ENCODE measurements at places on chromosomes 5 and 9.

DNA sequence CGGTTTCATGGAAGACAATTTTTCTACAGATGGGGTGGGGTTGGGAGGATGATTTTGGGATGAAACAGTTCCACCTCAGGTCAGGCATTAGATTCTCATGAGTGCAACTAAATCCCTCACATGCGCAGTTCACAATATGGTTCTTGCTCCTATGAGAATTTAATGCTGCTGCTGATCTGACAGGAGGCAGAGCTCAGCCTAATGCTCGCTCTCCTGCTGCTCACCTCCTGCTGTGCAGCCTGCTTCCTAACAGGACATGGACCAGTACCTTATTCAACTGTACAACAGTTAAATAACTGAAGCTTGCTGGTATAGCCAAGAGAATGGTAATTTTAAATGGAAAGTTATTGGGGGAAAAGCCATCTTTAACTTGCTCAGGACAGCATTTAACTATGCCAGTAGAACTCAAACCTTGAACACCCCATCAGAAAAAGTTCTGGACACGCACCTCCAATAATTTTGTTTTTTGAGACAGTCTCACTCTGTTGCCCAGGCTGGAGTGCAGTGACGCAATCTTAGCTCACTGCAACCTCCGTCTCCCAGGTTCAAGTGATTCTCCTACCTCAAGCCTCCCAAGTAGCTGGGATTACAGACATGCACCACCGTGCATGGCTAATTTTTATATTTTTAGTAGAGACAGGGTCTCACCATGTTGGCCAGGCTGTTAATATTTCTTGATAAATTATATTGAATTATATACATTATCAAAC lies 27.7 kb downstream of the HMGCR start:
- DNase-seq = no peak

DNA sequence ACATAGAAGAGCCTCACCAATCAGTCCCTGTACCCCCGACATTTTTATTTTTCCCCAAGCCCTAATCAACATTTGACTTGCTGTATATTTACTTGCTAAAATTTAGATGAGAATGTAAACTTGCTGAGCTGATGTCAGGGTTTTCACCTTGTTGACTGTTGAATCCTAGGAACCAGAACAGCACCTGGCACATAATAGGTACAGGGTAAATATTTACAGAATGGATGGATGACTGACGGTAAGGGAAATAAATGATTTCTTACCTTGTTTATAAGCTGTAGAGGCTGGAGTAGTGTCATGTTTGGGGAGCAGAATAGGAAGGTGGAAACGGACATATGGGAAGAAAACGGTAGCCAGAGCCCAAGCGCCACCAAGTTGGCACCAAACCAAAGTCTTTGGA lies 107.0 kb upstream of the NUDT12 start:
- DNase-seq = no peak

- no peak for DNase-seq
These were observed 62.0 kb downstream of the DROSHA start for GRCh38 chr5:31469886-31470285.

DNA sequence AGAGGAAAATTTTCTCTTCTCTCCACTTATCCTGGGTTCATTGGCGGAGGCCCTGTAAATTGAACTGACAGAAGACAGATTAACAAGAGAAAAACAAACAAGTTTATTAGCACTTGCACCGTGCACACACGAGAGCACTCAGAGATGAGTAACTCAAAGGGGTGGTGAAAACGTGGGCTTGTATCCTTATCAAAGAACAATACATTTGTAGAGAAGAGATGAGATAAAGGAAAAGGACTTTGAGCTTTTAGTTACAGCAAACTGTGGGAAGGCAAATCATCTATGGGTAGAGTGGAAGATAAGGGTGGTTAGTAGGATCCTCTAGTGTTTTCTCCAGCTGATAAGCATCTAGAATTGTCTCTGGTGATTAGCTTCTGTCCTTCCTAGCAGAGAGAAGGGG lies 44.4 kb upstream of the ROR2 start:
- DNase-seq = no peak

DNA sequence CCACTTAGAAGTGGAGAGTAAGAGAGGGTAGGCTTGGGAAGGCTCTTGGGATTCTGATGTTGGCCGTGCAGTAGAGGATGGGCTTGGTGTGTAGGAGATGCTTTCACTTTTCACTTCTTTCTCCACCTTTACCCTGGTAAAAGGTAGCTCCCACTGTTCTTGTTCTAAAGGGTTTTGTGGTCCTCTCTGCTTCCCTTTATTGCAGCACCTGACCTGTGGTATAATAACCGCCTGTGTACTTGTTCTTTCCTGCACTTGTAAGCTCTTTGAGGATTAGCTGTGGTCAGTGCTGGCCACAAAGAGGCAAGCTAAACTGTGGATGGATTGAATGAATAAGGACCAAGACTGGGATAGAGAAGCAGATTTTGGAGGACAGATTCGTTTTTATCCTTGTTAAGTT lies 25.2 kb downstream of the KDM4C start:
- peak; percentile 15 for DNase-seq

GRCh38 chr5:151255621-151256286 lies 2.8 kb downstream of the GM2A start:
- DNase-seq = no peak

GRCh38 chr5:65363499-65363898 lies 118.2 kb downstream of the ADAMTS6 start:
- no peak for DNase-seq

GRCh38 chr9:89592213-89592815 lies 12.5 kb upstream of the GADD45G start:
- no peak for DNase-seq

- peak; percentile 18 for DNase-seq
These were observed 111.1 kb upstream of the KLF9 start for GRCh38 chr9:70525519-70525918.

DNA sequence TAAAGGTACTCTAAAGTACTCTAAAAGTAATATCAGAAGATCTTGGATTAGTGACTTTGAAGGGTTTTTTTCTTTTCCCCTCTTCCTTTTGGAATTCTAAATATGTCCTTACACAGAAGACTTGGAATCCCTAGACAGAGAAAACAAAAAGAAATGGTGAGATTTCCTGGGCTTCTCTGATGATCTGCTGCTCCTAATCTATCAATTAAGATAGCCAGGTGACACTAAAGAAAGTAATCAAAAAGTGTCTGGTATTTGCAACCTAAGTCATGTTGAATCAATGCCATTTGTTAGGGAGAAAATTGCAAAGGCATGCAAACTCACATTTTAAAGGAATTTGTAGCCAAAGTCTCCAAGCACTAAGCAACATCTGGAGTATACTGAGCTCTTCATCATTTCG lies 29.5 kb upstream of the MYO10 start:
- no peak for DNase-seq

DNA sequence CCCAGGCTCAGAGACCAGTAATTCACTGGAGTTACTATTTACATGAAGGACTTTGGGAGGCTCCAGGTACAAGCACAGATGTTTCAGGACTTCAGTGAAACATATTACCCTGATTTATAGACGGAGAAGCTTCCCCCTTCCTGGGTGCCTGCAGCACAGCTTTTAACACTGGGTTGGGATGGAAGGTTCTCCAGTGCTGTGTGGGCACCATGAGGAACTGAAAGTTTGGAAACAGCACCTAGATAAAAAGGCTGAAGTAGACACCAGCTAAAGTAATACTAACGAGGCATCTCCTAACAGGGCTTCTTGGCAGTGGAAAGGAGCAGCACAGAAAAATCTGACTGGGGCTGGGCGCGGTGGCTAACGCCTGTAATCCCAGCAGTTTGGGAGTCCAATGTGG lies 70.7 kb downstream of the GCNT1 start:
- no peak for DNase-seq

DNA sequence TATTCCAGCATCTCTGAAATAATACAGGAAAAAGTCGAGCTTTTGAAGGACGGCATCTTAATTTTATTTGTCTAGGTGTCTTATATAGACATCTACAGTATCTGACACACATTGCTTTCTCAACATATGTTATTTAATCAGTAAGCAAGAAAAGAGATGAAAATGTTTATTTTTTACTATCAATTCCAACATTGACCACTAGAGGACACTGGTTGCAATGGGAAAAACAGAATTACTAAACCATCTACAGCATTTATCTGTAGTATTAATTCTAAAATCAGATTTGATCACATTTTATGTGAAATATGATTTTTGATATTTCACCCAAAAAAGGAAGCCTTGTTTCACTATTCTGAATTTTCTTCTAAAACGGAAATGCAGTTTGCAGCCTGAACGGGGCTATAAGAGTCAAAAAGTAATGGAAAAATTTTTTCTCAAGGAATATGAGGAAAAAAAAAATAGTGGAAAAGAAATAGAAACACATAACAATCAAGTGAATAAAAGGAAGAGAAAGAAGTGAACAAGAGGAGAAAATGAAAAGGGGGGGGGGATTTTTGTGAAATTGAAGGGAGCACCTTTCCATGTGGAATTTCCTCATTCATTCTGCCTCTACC lies 98.6 kb downstream of the OSTF1 start:
- DNase-seq = peak; percentile 35

DNA sequence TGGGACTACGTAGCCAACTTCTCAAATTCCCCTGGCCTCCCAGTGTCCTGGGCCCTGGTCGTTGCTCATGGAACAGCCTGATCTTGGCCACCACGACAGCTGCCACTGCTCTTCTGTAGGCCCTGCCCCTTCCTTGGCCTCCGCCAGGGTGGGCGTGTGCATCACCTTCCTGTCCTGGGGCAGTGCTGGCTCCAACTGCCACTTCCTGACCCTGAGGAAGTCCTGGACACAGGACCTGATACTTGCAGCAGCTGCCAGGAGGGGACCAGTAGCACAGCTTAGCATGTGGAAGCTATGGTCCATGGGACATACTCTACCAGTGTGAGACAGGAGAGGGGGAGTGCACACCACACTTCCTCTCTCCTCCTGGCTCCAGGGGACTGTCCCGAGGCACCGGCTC lies 145.2 kb downstream of the TENT4A start:
- no peak for DNase-seq

DNA sequence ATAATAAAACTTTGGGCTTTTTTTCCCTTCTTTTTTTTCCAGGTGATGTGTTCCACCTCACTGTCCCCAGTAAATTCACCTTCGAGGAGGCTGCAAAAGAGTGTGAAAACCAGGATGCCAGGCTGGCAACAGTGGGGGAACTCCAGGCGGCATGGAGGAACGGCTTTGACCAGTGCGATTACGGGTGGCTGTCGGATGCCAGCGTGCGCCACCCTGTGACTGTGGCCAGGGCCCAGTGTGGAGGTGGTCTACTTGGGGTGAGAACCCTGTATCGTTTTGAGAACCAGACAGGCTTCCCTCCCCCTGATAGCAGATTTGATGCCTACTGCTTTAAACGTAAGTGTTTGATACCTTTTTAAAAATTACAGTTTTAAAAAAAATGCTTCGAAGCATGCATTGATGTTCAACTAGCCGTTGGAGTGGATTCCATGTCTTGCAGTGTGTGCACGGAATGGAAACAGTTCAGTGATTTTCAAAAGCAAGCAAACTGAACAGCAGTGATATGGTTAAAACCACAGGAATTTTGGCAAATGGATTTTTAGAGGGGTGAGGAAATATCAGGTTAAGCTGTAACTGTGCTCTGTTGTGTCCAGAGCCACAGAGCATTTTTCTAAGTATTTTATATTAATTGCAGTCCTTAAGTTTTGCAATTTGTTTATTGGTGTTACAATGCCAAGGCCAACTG lies 40.7 kb downstream of the VCAN start:
- peak; percentile 60 for DNase-seq

- peak; percentile 82 for DNase-seq
These were observed 3.7 kb upstream of the CD274 start for GRCh38 chr9:5446451-5447236.

DNA sequence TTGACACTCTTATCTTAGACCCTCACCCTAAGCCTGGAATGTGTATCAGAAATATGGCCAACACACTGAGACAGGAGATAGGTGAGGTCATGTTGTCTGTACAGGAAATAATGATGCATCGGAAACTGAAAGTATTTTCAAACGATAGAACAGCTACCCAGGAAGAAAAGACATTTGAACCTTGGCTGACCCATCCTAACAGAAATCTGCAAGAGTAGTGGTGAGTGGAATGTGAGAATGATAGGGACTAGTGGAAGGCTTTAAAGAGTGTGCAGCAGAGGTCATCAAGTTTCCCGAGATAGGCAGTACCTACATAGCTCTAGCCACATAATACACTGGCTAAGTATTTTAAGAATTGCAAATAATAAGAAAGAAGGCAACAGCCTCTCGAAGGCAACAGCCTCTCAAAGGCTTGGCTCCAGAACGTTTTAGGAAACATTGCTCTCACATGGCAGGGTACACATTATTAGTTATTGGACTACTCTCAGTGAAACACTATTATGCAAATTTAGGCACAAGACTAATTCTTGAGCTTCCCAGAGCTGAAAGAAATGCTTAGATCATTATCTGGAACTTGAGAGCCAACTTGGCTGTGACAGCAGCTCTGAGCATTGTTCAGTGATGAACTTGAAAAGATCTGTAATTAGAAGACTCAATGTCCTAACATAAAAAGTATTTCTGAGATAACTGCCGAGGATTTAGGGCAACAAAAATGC lies 133.1 kb upstream of the FBXL7 start:
- peak; percentile 51 for DNase-seq

DNA sequence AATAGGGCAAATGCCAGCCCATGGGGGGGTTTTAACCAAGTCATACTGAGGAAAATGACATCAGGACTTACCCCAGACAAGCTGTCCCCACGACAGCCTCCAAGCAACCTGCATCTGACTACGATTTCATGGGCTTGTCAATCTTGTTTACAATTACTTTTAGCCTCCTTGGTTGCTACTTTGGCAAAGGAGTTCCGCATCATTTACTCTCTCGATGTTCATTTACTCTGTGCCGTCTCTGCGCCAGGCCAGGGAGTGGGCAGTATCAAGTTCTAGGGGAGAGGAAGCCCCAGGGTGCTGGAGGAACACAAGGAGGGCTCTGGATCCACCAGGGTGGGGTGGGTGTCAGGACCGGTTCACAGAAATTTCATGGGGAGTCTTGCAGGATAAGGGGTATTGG lies 23.9 kb downstream of the PTPN3 start:
- no peak for DNase-seq

GRCh38 chr5:2523180-2523579 lies 228.3 kb downstream of the IRX2 start:
- DNase-seq = no peak

DNA sequence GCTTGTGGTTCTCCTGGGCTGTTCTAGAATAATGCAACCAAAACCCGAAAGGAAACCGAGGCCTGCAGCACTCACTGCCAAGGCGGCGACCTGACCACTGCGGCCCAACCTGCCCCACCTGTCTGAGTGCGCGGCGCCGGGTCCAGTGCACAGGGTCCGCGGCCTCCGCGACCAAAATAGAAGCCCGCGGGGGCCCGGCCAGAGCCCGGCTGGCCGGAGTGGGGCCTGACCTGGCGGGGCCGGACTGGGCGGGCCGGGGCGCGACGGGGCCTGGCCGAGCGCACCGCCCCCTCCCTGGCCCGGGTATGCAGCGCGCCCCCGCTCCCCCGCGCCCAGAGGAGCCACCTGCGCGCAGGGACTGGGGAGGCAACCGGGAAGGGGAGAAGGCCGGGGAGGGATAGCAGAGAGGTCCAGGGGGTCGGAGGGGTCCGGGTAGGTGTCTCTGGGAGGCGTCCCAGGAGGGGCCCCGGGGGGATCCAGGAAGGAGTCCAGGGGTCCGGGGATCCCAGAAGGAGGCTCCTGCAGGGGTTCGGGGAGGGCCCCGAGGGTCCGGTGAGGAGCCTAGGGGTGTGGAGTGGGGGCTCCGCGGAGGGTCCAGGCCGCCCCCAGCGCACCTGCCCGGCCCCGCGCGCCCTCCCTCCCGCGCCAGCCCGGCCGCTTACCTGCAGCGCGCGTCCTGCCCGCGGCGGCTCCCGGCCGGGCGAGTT lies 503 bp downstream of the SEMA4D start:
- no peak for DNase-seq

- DNase-seq = peak; percentile 64
These were observed 20.5 kb downstream of the EQTN start for GRCh38 chr9:27276193-27277030.
